ENCODE measurements at places on chromosomes 12 and 14.

DNA sequence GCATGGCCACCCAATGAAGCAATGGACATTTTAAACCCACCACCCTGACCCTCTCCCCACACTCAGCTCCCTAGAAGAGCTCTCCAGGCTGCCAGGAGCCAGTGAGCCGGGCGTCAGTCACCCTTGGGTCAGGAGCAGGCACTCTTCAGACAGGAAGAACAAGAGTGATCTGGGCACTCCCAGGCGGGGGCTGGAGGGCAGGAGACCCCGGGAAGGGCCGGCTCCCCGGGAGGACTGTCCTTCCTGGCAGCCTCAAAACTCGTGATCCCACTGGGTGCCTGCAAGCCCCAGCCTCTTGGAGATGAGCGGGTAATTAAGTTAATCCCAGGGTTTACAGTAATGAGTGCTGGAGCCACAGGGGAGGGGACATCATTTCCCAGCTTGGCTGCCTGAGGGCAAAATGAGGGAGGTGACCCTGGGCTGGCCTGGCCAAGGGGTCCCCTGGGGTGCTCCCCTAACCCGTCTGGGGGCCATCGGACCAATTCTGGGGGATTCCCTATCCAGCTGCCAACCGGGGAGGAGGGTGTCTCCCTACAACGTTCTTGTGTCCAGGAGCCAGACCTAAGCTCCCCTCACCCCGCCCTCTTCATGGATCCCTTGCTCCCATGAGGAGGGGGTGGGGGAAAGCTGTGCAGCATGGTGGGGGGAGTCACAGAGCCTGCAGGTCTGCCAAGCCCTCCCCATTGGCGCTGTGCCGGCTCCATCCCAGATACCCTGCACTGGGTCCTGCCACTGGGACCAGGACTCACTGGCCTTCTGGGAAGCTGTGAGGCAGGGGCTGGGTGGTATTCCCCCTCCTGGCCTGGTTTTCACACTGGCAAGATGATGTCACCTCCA, 59.2 kb downstream of the CCNK start:
- DNase-seq = no peak

- no peak for DNase-seq
Measured at GRCh38 chr12:128644664-128645296, 179.0 kb downstream of the SLC15A4 start.

DNA sequence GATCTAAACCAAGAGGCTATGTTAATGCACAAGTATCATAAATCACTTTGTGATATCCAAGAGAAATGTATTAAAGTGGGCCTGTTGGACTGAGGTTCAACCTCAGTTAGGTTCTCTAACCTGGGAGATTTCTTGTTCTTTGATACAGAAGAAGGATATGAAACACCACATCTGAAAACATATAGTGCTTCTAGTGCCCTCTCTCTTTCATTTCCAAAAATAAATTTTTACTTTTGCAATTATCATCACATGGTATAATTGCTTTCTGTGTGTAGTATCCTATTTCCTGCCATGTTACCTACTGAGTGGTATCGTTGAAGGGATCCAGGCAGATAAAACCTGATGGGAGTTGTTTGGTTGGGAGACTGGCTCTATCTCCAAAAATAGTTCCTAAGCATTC, 264.9 kb downstream of the CCER1 start:
- no peak for DNase-seq

DNA sequence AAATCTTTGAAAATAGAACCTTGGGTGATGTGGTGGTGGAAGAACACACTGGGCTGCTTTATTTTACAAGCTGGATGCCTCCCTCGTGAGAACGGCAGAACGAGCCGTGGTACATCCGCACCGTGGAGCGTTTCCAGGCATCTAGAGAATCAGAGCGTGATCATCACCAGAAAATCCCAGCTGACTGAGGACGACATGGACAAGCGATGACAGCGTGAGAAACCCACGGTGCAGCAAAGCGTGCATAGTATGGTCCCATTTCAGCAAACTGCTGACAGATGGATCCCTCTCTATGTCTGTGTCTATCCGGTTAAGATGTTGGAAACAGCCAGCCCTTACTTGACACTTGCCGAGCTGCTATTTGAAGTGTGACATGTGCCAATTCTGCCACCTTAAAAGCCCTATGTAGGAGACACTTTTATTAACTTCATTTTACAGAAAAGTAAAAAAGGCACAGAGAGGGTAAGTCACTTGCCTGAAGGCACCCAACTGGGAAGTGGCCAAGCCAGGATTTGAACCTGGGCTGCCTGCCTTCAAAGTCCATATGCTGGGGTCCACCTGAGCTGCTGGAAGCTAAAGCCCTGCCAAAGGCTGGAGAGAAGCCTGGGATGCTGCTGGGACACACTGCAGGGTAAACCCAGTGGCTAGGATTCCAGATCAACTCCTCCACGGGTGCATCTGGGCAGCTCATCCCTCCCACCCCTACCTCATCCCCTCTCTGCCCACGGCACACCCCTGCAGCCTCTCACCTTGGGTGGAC, 14.9 kb downstream of the SCARB1 start:
- no peak for DNase-seq

DNA sequence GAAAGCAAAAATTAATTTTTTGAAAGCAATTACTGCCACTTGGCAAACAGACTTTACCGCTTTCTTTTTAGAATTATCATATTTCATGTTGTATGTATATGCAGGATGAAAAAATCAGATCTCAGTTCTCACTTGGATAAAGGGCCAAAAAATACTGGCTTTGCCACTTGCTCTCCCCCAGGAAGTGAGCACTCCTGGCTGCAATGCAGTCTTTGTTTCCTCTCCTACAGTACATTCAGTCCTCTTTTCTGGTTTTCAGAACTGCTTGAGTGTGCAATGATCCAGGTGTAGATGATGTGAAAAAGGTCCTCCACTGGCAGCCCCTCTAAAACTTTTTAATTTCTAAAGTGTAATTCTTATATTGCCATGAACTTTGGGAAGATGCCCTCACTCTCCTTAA, 183.4 kb downstream of the SLC25A21 start:
- no peak for DNase-seq

DNA sequence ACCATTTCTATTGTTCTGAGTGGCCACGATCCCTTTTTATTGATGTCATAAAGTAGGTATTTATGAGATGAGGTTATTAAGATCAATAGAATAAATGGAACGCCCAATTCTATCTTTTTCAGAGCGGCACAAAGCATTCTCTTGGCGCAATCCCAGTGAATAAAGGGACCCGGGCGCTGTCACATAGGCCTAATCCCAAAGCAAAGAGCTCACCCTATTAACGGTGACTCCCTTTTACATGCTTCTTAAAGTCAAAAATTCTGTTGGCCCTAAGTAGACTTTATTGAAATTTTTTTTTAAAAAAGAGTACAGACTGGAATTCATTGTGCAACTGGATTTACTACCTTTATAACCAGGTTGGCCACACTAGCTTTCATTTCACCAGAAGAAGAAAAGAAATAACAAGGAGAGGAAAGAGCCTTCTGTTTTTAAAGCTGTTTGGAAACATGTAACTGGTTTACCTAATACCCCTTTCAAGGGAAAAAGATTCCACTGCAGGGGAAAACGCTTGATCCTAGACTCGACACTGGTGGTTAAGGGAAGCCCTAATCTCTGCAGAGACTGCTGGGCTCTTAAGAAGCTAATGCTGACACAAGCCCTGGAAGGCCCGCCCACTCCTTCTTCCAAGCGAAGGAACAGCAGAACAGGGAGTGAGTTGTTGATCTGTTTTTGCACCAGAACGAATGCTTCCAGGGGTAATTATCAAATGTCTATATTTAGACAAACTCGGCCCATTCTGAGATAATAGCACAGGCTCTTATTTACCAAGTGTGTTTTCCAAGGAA, 381.2 kb downstream of the BCL11B start:
- DNase-seq = no peak

- DNase-seq = no peak
Measured at GRCh38 chr12:77104792-77105191, 39.4 kb upstream of the E2F7 start.

DNA sequence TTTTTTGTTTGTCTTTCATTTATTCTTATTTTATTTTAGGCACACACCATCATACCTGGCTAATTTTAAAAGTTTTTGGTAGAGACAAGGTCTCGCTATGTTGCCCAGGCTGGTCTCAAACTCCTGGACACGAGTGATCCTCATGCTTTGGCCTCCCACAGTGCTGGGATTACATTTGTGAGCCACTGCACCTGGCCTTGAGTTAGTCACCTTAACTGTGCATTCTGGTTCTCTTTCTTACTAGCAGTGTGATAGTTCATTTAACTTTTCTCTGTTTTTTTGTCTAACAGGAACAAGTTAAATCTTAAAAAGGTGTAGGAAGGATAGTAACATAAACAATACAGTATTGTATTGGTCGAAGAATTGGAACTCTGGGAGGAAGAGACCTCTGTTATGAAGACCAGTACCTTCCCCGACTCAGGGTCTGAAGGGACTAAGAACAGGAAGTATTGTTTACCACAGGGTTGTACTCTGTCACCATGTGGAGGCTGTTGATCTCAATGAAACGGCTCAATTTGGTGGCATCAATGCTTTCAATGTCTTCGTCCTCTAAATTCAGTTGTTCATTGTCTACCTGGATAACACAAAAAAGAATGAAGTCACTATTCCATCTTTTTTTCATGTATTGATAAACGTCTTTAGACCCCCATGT, 17.7 kb downstream of the ERP27 start:
- DNase-seq = no peak

DNA sequence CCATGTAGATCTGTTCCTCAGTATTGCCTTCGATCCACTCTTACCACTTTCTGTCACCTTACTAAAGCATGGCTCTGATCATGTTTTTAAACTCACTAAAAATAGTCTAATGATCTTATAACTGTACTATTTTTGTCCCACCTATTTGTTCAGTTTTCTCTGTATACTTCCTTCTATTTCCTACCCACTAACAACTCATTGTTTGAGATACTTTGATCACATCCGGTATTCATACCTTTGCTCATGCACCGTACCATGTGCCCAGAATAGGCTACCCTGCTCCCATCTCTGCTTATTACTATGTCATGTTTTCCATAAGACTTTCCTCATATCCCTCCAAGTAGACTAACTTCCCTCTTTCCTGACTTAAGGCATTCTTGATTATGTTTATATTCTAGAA, 128.6 kb downstream of the MED13L start:
- no peak for DNase-seq

DNA sequence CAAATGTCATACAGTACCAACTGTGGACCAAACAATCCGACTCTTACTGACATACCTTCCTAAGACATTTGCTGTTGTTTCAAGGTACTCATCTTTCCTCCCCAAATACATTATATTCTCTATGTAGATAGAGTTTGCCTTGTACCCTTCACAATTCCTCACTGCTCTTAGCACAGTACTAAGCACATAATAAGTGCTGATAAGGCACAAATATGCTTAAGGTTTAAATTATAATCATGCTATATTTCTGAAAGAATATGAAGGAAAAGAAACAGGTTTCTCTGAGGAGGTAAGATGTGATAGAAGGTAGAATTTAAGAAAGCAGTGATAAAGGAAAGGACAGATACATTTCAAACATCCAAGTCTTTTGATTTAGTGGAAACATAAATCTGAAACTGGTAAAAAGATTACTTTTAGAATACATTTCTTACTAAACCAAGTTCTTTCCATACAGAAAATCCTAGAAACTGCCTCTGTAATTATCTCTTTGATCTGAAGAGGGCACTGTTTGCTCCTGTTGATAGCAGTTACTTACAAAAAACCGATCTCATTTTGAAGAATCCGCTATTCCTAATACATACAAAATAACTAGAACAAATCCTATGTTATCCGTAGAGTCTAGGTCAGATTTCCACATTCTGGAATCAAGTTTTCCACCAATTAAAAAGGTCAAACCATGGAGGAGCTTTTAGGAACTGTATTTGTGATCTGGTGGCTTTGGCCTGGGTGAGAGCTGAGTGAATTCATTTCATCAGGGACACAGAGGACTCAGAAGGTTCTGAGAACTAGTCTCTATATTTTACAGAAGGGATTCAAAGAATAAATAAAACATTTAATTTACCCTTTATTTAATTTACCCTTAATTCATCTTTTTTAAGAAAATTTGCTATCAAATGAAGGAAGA, 311.9 kb downstream of the DAD1 start:
- no peak for DNase-seq

- no peak for DNase-seq
Measured at GRCh38 chr14:83147006-83147405, 1613.4 kb upstream of the SEL1L start.

DNA sequence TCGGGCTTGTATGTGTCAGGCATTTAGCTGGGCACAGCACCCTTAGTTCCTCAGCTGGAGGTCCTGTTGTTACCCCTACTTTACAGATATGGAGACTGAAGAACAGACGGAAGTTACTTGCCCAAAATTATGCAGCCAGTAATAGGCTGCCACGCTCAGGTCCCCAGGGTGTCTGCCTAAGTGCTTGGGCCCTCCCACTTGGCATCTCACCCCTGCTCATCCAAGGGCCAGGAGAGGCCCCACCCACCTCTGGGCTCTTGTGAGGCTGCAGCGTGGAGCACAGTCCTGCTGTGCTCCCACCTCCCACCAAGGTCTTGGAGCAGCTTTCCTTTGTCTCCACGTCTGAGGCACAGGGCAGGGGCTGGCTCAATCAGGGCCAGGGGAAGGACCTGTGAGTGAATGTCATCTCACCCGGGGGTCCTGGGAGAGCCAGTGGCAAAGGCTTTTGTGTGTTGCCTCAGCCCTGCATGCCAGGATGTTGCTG, 64.6 kb downstream of the BEGAIN start:
- no peak for DNase-seq

DNA sequence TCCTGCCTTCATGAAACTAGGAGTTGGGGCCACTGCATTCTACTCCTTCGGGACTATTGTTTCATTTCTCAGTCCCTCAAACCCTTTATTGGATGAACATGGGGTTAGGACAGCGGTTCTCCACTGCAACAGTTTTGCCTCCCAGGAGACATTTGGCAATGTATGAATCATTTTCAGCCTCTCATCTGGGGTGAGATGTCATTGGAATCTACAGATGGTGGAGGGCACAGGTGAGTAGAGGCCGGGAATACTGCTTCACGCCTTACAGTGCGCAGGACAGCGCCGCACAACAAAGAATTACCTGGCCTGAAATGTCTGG, 649 bp upstream of the GNPNAT1 start:
- no peak for DNase-seq

DNA sequence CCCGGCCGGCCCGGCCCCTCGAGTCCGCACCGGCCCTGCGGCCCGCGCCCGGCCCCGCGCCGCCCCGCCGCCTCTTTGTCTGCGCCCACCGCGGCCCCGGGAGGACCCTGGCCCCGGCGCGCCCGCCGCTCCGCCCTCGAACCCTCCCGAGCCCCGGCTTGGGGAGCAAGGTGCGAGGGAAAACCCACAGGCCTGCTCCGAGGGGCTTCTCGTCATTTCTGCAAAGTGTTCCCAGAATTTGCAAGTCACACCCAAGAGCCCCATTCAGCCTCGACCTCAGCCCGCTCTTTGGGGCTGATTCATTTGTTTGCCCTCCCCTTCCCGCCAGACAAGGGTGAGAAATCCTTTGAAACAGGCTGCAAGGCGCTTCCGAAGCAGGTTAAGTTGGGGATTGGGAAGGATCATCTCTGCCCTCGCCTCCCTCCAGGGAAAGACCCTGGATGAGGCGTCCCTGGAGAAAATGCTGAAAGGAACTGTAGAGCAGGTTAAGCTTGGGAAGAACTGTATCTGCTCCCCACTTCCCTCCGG, 325 bp upstream of the CLIP1 start:
- peak; percentile 63 for DNase-seq

Data from nucleus accumbens (tissue), 56 donors.